Activated CD4-positive, alpha-beta T cell treated with anti-CD3 and anti-CD28 coated beads, Interleukin-2, amount 10 ng/mL, durations not matched to agents 7 days and 5 days (primary cell): ENCODE measurements at places on chromosomes 1 and 21.

- no peak for DNase-seq
These were observed 157.7 kb downstream of the PIK3R3 start for GRCh38 chr1:45974541-45975269.

DNA sequence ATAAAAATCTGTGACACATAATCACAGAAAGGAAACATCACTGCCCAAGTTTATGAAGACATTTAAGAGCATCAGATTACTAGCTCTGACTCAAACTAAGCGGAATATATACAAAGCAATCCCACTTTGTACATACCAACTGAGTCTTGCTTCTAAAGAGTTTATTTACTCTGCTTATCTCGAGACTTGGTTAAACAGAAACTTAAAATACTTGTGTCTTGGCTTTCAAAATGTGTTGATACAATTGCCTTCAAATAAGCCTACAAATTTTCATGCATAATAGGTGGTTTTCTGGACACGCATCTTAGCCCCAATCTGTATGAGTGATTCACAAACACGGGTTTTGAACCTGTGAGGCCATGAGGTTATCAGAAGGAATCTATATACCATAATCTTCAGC is 21.0 kb downstream of the CD160 start:
- no peak for DNase-seq

GRCh38 chr1:15848143-15848928 is 829 bp downstream of the SPEN start:
- DNase-seq = peak; percentile 58

GRCh38 chr1:43065191-43065590 is 106.5 kb upstream of the SLC2A1 start:
- DNase-seq = no peak
